ENCODE measurements at places on chromosomes 13 and 19.

- DNase-seq = no peak
These were observed 129.1 kb downstream of the URI1 start for GRCh38 chr19:30070968-30071632.

DNA sequence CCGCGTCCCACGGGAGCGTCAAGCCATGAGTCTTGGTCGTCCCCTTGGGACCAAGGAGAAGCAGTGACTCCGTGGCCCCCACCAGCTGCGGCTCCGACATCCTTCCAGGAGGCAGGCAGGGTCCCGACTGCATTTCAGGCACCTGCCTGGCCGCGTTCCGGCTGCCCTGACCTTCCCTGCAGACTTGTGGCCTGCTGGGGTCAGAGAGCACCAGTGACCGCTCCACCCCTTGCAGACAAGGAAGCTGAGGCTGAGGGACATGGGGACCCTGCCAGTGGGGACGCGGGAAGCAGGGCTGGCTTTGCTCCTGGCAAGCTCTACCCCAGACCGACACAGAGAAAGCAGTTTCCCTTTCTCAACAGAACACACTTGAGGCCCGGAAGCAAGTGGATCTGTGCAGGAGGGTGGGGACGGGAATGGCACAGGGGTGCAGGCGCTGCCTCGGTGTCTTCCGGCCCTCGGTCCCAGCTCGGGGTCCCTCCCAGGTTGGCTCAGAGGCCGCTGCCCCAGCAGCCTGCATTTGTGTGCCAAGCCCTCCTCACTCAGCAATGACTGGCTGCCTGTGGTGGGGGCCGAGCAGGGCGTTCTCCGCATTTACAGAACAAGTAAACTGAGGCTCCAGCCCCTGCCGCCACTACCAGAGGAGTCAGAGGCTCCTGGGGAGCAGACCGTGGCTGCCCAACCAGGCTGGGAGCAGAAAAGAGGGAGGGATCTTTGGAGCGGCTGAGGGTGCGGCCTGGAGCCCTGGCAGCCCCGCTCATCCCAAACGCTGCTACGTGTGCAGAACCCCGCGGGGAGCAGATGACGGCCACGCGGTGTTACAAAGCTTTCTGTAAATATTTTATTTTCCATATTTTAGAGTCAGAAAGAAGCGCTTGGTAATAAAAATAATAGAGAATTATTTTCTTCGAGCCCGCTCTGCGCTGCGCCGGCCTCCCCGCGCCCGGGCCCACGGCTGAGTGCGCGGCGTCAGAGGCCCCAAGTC, 43.9 kb downstream of the GAS6 start:
- no peak for DNase-seq

DNA sequence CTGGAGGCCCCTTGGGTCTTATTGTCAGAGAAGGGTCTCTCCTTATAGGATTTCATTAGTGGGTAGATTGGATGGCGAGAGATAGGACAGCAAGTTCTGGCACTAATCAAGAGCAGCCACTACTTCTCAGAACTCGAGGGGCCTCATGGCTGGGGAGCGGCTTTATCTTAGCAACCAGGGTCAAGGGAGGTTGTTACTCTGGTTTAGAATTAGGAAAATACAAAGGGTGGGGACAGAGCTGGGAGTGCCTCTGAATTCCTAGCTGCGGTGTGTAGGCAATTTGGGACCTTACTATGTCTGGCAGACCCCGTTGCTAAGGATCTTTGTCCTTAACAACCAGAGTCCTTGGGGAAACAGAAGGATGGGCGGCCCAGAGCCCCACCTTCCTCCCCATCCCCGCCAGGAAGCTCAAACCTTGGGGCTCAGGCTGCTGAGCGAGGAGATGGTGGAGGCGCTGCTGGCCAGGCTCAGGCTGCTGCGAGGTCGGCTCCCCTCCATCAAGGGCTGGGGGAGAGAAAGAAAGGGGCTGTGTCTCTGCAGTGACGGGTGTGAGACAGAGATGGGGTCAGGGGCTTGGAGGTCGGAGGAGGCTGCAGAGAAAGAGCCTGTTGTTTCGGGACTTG, 1.2 kb downstream of the PLEKHA4 start:
- no peak for DNase-seq

DNA sequence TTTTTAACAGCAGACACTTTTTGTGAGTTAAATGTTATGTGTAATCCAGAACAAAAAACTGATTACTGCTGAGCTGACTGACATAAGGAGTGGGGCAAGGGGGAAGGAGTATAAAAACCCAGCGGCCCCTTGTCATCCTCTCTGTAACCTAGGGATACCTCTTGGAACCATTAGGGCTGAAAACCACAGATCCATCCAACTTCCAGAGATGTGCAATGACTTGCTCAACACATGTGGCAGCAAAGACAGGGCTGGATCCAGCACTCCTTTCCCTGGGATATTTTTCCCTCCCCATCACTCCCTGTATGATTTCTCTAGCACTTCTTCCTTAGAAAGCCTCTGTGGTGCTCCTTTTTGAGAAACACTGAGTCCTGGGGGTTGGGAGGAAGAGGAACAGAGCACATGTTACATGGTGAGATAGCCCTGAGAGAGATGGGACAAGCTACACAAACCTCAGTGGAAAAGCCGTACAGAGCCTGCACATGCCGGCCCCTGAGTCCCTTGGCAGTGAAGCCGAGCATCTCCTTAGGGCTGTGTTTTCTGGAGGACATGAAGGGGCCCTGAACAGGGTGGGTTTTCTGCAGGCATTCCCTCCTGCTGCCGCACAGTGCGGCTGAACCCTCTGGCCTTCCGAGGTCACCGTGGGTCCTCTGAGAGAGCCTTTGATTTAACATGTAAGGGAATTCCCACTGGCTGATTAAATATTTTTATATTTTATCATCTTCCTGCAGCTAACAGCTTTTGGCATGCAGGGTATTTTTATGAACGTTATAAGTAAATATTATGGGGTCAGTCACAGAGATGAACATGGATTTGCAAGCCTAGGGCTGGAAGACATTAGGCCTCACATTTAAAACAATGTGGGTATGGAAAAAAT, 219.9 kb downstream of the COG6 start:
- no peak for DNase-seq

DNA sequence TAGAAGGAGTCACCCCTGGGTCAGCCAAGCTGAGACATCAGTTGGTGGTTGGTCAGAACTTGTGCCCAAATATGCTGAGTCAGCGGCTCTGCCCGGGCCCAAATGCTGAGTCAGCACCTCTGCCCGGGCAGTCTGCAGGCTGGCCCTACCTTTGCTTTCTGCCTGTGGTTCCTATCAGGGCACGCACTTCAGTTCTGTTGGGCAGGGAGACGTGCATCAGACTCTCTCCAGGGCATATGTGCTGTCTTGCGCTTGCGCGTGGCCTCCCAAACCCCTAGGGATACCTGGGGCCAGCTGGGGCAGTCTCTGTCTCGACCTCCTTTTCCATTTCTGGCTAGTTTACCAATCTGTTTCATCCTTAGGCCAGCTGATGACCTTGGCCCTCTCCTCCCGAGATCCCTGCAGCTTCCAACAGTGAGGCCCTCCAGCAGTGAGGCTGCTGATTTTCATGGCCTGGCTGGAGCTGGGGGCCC, 24.4 kb upstream of the LDLR start:
- DNase-seq = no peak

- DNase-seq = no peak
These were observed 1.1 kb downstream of the GYS1 start for GRCh38 chr19:48991873-48992580.

DNA sequence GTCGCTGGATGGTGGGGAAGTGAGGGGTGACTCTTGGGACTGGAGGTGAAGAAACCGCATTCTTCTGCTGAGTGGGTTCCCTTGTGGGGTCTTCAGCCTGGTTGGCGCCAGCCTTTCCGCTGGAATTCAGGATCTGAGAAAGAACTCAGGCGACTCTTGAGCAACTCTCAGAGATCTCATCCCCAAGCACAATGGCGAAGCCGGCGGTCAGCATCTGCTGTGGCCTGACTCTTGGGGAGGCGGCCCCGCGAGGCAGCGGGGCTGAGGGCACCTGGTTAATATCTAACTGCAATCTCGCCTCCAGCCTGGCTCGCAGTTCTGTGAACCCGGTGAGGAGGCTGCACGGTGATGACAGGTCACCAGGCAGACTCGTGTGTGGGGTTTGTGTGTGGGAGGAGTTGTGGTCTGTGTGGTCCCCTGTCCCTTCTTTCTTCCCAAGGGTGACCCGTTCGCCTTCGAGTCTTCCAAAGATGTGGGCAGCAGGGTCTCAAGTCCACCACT, 883 bp downstream of the ZNF441 start:
- peak; percentile 37 for DNase-seq

GRCh38 chr19:31330237-31330636, 19.0 kb downstream of the TSHZ3 start:
- no peak for DNase-seq

GRCh38 chr13:37446503-37446902, 152.1 kb downstream of the POSTN start:
- DNase-seq = no peak

DNA sequence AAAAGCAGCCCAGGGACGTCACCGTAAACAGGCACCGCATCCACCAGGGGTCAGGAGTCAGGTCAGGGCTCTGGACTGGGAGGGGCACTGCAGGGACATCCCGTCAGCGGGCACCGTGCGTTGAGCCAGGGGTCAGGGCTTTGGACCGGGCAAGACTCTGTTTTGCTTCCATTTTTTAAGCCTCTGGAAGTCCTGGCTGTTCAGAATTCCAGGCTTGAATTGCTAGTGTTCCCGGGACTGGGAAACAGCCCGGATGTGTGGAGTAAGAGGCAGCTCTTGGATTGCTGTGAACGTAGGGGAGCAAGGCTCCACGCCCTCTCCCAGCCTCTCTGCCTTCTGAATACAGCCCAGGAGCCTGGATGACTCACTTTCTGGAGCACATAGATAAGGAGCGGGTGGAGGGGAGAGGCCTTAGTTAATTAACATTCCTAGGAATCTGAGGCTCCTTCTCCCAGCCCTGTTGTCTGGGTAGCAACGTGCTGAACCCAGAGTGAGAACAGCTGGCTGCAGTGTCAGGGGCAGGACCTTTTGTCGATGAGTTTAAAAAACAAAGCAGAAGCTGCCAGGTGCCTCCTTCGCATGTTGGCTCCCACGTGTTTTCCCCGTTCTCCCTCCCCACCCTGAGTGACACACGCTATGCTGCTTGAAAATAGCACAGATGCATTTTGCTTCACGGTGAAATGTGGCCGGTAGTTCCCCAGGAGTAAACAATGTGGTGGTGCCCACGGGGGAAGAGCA, 21.9 kb downstream of the ATP11A start:
- no peak for DNase-seq

DNA sequence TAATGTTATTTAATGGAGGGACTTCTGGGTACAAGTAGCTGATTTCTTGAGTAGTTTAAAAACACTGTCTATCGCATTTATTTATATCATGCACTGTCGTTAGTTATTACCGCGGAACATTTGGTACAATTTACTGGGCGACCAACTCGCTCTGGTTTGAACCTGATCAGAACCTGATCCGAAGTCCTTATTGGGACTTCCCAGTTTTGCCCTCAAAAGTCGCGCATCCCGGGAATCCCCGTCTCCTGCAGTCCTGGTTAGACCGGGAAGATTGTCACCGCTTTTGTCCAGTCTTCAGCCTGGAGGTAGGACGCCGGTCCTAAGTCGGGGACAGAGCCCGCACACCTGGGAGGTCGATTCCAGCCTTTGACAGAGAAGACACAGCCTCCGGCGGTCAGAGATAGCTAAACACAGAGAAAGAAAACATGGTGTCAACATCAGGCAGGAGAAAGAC, 694 bp downstream of the CLN5 start:
- no peak for DNase-seq

DNA sequence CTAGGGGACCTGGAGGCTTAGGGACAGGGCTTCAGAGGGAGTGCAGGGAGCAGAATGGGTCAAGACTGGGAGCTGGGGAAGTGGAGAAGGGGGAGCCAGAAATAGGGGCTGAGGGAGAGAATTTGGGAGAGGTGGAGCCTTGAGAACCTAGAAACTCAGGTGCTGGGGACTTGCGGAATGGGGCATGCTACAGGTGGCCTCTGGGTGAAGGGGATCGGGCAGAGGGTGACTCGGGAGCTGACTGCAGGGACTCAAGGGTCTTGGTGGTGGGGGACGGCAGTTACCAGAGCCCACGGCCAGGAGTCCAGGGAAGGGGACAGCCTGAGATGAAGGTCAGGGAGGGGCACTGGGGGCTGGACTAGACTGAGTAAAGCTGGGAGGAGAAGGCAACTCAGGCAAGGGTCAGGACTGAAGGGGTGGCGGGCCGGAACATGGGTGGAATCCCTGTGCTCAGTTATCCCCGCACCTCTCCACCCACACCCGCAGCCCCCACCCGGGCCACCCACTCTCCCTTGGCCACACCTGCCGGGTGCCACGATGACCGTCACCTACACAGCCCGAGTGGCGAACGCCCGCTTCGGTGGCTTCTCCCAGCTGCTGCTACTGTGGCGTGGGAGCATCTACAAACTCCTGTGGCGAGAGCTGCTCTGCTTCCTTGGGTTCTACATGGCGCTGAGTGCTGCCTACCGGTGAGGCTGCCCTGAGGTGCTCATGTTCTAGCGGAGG, 628 bp downstream of the BEST2 start:
- DNase-seq = no peak

- peak; percentile 20 for DNase-seq
These were observed 34.4 kb upstream of the OXGR1 start for GRCh38 chr13:97028441-97029299.

DNA sequence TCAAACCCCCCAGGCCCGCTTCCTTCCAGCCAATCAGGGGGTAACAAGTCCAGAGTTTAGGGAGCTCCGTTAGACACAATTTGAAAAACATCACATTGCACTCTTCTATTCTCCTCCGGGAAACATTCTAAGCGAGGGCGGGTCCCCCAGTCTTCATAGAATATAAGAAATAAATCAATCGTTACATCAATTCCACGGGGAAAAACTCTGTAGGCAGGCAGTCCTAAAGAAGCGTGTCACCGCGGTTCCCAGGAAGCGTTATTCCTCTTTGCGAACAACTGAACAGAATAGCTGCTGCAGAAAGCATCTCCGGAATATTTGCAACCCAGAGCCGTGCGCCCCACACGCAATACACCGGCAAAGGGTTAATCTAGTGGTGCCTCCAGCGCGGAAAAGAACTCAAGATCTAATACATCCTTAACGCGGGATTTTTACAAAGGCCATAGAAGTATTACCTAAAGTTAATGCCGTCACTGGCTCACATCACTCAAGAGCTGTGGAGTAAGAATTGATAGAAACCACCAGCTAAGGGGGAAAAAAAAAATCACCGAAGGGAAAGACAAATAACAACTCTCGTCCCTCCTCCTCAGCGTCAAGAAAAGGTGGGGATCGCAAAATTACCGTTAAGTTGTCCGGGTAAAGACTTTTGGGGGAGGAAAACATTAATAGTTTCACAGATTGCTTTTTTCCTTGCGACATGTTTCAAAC, 65.1 kb downstream of the KCNRG start:
- no peak for DNase-seq

- DNase-seq = peak; percentile 77
These were observed 2.5 kb downstream of the ATP5F1D start for GRCh38 chr19:1243768-1244692.

DNA sequence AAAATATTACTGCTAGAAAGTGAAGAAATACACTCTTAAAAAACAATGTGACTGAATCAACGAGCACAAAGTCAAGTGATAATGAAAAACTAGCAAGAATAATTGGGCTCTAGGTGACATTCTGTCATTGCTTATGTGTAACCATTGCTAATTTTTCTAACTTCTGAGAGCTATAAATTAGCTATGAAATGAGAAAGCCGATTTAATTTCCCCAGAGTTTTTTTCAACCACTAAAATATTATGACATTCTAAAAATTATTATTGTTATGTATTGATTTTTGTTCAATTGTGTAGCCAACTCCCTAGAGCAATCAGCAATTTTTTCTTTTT, 458.6 kb upstream of the ATXN8OS start:
- DNase-seq = no peak

- DNase-seq = no peak
These were observed 4.2 kb downstream of the ARHGAP45 start for GRCh38 chr19:1070931-1071791.

All from GM18507 (cell line).